ENCODE measurements at places on chromosomes 6 and 20. TPM values are rescaled to one million over a fixed set of nuclear protein-coding genes. Genes with fewer than 3 reads are reported as not detected.

DNA sequence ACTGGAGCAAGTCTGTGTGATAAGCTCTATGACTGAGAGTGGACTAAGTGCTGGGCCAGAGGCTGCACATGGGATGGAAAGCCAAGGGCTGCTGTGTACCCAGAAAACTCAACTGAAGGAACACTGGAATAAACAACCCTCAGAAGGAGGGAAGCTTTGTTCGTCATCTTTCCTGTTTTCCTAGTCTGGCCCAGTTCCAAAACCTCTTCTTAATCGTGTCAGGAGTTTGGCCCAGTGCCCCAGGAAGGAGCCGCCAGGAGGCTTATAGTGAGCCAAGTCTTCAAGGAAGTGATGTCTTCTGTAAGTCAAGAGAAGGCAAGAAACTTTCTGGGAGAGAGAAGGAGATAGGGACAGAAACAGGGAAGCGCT, 23.3 kb upstream of the TOP1 start:
- DNase-seq: no peak

DNA sequence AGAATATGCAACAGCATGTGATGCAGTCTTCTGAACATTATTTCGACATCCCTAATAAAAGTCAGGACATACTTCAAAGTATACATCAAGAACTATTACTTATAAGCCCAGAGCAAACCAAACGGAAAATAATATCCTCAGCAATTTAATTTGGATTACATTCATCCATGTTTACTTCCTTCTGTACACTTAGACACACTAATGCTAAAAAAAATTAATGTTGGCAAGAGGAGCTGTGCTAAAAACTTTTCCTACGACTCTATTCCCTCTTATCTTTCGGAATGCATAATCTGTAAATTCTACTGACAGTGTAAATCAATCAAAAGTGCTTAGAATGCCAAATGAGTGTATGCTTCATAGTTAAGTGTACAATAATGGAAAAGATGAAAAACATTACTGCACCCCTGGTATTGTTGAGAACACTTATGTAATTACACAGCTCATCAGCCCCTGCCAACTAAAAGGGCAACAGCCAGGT, 301.2 kb upstream of the HSF2 start:
- peak; percentile 12 for DNase-seq

- no peak for DNase-seq
These were observed 18.4 kb upstream of the IFNGR1 start for GRCh38 chr6:137237413-137238170.

DNA sequence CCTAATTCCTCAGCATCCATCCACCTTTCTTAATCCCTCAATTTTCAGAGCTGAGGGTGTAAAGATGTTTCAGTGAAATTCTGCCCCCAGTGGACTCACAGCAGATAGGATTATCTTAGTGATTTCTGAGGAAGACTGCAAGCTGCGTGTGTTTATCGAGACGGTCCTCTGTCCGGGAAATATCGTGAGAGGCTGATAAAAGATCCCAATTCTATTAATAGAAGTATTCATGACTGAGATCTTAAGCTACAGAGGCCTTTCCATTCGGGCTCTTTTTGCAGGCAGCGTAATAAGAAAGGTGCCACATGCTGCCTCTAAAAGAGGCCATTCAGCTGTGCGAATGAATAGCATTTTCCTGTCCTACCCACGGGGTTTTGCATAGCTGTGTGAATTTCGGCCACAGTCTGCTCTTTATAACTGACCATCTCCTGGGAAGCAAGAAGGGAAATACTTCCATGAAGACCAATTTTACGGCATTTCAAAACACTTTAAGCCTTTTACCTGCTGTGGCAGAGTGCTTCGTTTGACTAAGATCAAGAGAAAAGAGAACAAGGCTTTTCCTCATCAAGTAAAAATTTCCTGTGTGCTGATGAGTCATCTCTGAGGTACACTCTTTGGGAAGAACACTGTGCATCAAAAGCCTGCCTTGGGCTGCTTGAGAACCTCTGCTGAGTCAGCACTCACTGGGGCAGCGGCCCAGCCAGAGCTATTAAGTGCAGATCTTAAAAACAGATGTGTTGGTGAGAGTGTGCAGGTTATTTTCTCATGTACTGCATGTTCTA, 208.8 kb downstream of the ARHGAP18 start:
- DNase-seq: no peak

GRCh38 chr6:99490608-99491007, 24.6 kb downstream of the USP45 start:
- no peak for DNase-seq

DNA sequence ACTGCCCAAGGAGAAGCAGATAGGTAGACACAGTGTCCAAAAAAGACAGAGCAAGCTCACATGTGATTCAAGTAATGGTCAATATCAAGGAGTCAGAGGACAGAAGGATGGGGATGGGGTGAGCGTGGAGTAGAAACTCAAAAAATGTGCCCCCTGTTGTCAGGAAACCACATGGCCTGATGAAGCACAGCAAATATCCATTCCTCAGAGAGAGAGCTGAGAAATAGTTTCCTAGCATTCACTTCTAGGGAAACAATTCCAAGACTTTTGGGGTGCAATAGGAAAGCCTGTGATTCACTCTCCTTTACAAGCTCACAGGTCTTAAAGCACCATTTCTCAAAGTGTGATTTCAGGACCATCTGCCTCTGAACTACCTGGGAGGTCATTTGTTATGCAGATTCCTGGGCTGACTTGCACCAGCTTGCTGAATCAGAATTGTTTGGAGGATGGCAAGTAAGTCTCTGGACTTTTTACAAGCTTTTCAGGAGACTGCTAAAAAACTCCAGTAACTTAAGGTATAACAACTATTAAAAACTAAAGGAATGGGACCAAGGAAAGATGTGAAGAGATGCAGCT, 432.8 kb downstream of the HDGFL1 start:
- DNase-seq: no peak

GRCh38 chr6:96913621-96914020, 10.9 kb upstream of the KLHL32 start:
- DNase-seq: no peak

DNA sequence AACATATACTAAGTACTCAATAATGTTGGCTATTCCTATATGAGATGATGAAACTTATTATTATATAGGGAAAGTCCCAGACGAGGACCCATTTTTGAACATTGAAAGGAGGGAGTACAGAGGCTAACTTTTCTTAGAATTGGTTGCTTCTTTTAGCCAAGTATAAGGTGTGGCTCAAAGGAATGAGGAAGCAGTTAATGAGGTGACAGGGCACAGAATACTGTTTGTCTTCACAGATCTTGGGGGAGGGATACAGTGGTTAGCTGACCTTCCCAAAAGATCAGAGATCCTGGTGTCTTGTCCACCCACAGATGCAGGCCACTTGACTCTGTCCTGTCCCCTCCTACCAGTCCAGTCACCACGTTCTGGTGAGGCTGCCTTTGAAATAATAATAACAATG, 67.8 kb upstream of the EPB41L1 start:
- DNase-seq: no peak

DNA sequence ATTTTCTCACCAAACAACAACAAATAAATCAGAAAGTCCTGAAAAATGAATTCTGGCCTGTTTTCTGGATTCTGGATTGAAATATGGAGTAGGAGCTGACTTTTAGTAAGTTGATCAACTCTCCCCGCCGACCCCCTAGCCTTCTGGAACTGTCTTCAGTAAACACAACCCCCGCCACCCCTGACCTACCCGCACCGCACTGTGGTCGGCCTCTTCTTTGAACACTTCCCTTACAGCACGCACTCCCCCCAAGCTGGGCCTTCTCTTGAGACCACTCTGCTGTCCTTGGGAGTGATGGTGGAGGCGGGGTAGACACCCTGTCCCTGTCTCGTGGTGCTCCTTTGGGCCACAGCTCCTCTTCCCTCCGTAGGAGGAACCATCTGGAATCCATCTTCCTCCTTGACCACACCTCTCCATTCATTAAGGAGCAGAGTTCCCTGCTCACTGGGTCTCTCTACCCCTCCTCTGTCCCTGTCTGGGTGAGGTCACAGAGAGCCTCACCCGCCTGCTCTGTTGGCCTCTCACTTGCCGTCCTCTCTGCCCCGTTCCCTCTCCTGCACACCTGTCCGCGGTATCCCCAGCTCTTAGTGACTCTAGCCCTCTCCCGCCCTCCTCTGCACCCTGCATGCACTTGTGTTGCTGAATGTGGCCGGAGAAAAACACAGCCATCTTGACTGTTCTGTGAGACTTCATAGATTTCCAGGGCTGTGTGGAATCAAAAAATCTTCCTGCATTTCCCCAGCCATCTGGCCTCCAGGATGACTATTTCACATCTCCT, 19.1 kb downstream of the SYNJ2 start:
- DNase-seq: no peak

DNA sequence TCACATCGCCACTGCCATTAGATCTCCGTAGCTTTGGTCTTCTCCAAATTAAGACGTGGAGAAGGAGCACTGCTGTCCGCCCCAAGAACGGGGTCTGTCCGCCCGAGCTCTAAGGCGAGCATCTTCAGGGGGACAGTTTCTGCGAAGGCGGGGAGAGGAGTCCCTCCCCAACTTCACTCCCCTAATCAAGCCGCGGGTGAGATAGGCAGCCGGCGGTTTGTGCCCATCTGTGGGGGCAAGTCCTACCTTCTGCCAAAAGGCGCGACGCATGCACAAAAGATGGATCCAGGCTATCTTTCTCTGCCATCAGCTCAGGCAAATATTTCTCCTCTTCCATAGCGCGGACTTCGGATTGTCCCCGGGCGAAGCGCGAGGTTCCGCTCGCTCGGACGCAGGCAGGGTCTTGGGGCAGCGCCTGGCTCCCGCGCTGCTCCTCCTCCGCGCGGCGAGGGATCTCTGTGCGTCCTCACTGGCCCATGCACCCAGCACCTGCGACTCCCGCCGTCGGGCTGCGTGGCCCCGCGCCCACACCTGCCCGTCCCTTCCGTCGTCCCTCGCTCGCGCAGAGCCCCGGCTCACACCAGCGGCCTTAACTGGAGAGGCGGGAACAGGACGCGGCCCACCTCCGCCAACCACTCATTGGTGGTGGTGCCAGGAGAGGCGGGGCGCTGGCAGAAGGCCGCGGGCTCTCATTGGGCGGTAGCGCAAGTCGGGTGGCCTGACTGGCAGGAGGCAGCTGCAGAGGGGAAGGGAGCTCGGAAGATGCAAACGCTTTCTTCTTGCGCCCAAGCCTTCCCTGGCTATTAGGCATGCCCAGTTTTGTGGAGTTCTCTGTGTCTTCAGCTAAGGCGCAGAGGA, at the start of gene KHDRBS2:
Gene KHDRBS2, minus strand, starts transcription at position 614 of the 858 bp plus-strand sequence.
- DNase-seq: peak; percentile 90

DNA sequence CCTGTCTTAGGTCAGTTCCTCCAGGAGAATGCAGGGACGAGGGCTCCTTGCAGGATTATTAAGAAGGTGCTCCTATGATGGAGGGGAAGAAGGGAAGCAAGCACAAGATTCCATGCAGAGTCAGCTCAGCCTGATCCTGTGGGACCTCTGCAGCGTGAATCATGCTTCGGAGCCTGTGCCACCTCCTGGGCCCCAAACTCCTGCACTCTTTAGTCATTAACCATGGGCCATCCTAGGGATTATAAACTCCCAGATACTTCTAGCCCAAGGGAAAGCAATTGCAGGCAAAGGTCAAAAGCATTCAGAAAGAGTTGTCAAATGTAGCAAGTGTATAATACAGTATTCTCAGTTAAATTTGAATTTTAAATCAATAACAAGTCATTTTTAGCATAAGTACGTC, 208.7 kb upstream of the PMEPA1 start:
- DNase-seq: no peak

MUC21 gene
- not detected for total RNA-seq

LINC00237 gene
- 6.5 TPM for total RNA-seq

ECT2L gene
- 0.99 TPM for total RNA-seq

CSTF1 gene
- total RNA-seq: 31.3 TPM

ZC3H12D gene
- total RNA-seq: 1.2 TPM

GFRA4 gene
- total RNA-seq: not detected

DOP1A gene
- total RNA-seq: 79.8 TPM

POU3F2 gene
- 25.0 TPM for total RNA-seq

ROS1 gene
- not detected for total RNA-seq

HTR1B gene
- total RNA-seq: 5.2 TPM

All from spinal cord (tissue), 10 donors.